ENCODE measurements at places on chromosomes 16 and 17. TPM values are rescaled to one million over a fixed set of nuclear protein-coding genes. Genes with fewer than 3 reads are reported as not detected.
A peak's percentile ranks its signal among the peaks of the same experiment; 100 is the strongest.

- no peak for DNase-seq
These were observed 59.2 kb downstream of the BANP start for GRCh38 chr16:88010343-88010967.

- DNase-seq, result no peak
These were observed 4.1 kb downstream of the MGAT5B start for GRCh38 chr17:76872221-76872873.

DNA sequence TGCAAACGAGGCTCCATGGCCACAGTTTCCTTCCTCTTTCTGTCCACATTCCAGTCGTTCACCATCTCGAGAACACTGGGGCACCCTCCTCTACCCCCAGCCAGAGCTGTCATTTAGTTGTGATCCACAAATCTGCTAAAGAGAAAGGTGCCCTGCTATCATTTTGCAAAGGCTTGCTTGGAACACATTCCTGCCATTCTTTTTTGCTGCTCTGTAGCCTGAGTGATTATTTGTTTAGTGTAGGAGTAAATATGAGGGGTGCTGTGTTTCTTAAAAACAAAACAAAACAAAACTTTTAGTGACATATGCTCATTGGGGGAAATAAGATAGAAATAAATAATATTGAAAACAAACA, 166.7 kb downstream of the PRKCA start:
- no peak for DNase-seq

DNA sequence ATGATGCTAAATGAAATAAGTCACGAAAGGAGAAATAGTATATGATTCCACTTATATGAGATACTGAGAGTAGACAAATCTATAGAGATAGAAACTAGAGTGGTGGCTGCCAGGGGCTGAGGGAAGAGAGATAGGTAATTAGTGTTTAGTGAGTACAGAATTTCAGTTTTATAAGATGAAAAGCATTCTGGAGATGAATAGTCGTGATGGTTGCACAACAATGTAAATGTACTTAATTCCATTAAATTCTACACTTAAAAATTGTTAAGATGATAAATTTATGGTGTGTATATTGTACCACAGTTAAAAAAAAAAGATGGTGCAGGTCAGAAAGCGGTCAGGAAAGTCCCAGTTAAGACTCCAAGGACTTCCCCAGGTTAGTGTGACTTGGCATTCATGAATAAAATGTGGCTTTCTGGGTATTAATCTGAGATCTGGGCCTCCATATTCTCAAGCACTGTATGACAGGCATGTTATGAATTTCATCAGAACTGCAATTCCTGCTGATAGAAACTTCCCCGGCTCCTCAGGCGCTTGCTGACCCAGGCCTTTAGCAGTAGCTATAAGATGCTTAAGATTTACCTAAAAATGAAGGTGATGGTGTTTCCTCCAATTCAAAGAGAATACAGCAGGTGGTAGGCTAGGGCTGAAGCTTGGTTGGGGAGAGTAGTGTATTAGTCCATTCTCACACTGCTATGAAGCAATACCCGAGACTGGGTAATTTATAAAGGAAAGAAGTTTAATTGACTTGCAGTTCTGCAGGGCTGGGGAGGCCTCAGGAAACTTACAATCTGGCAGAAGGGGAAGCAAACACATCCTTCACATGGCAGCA, 115.3 kb upstream of the SOX9 start:
- no peak for DNase-seq

DNA sequence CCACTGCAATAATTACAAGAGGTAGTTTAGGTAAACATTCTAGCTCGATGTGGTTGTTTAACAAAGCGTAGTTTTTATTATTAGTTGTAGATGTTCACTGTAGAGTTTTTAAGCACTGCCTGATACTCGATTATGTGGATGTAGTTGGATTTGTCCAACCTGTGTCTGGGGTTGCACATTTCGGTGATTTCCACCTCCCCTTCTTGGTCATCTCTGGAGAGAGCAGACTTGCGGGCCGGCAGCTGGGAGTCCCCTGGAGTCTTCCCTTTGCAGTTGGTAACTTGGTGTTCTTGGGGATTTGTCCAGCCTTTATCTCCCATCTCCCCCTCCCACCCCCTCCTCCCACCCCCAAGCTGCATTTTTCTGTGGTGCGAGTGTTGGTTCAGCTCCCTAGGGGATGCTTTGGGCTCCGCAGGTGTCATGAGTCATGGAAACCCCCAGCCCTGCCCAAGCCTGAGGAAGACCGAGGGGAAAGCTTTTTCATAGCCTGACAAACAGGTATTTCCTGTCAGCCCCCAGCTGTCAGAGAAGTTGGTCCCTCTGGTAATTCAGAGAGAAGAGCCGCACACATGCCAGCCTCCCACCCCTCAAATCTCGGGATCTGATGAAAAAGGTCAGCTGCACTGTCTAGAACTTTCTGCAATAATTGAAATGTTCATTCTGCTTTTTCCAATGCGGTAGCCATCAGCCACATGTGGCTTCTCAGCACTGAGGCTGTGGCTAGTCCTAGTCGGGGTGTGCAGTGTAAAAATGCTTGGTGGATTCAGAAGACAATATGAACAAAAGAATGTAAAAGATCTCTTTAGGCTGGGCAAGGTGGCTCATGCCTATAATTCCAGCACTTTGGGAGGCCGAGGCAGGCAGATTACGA, 50.3 kb downstream of the KSR1 start:
- DNase-seq, result no peak

- DNase-seq, result no peak
These were observed 115.1 kb downstream of the ABCA8 start for GRCh38 chr17:68840073-68840472.

DNA sequence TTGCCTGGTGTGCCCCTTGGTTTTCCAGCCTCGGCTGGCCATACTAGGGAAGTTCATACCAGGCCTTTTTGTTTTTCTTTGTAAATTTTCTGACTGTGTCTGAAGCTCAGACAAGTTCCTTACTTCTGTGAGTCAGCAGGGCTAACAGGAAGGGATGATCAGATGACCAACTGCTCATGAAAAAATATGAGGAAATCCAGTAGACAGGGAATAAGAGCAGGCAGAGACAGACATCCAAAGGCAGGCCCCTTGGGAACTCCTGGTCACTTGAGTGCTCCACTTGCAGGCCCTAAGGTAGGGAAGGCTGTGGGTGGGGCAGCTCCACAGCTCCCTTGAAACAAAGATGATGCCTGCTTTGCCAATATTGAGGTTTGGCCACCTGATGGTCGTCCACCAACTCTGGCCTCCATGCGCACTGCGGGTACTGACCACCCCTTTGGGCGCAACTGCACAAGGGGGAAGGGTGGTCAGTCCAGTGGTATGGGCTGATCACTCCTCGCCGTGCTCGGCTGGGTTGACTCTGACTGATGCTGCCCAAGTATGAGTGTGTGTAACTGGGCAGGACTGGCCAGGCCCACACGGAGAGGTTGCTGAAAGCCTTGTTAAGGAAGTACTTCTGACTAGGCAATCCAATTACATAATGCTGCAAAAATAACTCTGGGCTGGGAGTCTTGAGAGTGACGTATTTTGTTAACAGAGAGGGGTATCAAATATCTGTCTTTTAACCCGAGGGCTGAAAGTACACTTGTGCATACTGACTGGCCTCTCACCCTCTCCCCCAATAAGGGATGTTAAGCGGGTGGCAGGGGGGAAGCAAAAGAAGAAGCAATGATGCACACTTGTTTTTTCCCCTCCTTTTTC, 20.8 kb upstream of the ZFHX3 start:
- peak; percentile 90 for DNase-seq

- no peak for DNase-seq
These were observed 33.4 kb downstream of the AXIN2 start for GRCh38 chr17:65527857-65528591.

- no peak for DNase-seq
These were observed 116.1 kb downstream of the C16orf95 start for GRCh38 chr16:87201052-87201451.

- DNase-seq, result no peak
These were observed 773 bp downstream of the SYNGR3 start for GRCh38 chr16:1990351-1991134.

DNA sequence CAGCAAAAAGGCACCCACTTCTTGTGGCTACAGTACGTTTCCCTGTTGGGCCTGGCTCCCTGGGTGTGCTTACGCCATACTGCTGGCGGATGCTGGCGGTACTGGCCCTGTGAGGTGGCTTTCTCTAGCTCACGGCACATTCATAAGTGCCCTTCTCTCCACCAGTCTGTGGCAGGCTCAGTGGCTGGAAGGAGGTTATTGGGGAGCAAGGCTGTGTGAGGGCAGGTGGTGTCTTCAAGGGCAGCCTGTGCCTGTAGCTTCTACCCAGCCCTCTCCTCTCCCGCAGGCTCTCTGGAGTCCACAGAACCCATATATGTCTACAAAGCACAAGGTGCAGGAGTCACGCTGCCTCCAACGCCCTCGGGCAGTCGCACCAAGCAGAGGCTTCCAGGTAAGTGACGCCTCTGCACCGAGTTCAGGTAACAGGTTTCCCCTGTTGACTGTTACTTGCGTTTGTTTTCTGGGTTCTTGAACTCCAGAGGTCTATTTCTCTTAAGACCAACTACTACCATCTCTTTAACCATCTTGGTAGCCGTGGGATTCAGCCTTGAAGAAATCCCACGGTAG, 20.6 kb downstream of the NTAN1 start:
- peak; percentile 23 for DNase-seq

DNA sequence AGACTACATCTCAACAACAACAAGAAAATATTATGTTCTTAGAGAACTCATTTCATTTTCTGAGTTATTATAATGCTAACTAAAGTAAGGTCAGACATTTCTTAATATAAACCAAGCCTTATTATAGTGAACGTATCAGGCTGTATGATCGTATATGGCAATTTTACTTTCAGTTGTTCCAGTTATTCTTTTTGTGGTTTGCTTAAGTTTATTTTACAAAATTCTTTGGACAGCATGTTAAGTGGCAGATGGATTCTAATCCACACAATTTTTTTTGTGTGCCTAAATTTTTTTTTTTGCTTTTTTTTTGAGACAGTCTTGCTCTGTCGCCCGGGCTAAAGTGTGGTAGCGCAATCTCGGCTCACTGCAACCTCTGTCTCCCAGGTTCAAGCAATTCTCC, 59.0 kb downstream of the VMP1 start:
- DNase-seq, result no peak

- DNase-seq, result no peak
These were observed 10.2 kb downstream of the NEUROD2 start for GRCh38 chr17:39597372-39598046.

DNA sequence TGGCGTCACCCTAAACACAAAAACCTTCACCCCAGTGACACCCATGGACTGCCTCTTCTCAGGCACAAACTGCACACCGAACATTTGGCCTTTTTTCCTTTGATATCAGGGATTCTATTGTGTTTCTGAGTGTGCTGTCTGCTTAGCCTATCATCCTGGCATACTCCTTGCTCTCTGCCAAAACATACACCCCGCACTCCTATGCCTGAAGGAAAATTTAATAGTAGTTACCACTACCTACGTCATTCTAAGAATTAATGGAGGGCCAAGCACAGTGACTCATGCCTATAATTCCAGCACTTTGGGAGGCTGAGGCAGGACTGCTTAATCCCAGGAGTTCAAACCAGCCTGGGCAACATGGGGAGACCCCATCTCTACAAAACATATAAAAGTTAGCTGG, 19.9 kb upstream of the SLFN13 start:
- DNase-seq, result no peak

GRCh38 chr17:39115135-39115534, 36.3 kb downstream of the PLXDC1 start:
- DNase-seq, result no peak

DNA sequence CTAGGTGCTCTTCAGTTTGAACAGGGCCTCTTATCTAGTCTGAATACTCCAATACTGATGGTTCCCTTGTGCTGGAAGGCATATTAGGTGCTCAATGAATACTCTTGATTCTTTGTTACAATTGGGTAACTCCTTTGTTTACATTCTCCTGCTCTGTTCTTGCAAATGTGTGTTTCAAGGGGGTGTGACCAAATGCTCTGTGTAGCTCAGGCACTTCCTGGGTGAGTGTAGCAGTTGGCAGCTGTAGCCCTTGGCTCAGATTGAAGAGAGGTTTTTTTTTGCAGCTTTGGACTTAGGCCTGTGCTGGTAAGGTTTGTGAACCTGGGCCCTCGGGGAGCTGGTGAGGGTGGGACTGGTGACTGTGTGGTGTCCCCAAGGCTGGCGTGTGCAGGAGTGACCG, 20.2 kb downstream of the TBCD start:
- DNase-seq, result no peak

DNA sequence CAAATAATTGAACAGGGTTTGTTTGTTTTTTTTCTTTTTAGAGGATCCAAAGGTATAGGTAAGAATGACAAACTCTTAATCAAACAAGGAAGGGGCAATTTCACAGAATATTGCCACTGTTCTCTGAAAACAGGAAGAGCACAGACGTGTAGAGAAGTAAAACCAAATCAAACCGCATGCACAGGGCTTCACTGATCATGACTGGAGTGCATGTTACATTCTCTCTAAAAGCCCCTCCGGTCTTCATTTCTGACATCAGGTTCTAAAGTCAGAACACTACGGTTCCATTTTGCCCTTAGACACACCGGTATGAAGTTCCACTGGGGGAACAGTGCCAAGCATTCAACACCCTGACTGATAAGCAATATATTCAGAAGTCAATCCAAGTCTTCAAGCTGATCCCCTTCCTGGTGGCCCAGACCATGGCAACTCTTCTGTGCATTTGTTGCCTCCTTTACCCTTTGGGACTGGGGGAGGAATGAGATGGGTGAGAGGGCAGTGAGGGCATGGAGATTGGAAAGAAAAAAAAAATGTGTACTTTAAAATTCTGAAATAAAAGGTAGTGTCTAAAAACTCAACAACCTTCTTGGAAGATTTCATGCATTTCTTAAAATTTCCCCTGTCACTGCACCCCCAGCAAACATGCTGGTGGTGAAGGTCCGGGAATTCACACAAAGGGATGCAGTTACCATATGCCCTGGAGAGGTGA, 1.4 kb downstream of the MMD start:
- DNase-seq, result no peak

GRCh38 chr17:82963104-82963950, 116.1 kb upstream of the METRNL start:
- DNase-seq, result peak; percentile 86

- DNase-seq, result no peak
These were observed 4.1 kb upstream of the LITAFD start for GRCh38 chr16:8877894-8878522.

- DNase-seq, result no peak
These were observed 153.3 kb downstream of the C16orf78 start for GRCh38 chr16:49526860-49527365.

Gene VTN
- total RNA-seq, result 1.3 TPM

Gene TNP2
- not detected for total RNA-seq

Gene SLFN11
- 75.7 TPM for total RNA-seq

Gene FMNL1
- 62.3 TPM for total RNA-seq

Gene HBA1
- 241 TPM for total RNA-seq

Gene DRC7
- total RNA-seq, result not detected

Gene NLK
- 22.6 TPM for total RNA-seq

Gene C17orf67
- 3.8 TPM for total RNA-seq

Gene CD300E
- 6.5 TPM for total RNA-seq

Gene ZFHX3
- 29.0 TPM for total RNA-seq

Gene PIRT
- not detected for total RNA-seq

Gene ZP2
- total RNA-seq, result 0.67 TPM

Gene CPNE7
- 4.8 TPM for total RNA-seq

Gene CORO1A
- total RNA-seq, result 70.0 TPM

Gene HSPB9
- not detected for total RNA-seq

Gene EPX
- not detected for total RNA-seq

Data from upper lobe of right lung (tissue), 1 donor.